Caki2 (cell line): ENCODE measurements at places on chromosomes 4 and X.

DNA sequence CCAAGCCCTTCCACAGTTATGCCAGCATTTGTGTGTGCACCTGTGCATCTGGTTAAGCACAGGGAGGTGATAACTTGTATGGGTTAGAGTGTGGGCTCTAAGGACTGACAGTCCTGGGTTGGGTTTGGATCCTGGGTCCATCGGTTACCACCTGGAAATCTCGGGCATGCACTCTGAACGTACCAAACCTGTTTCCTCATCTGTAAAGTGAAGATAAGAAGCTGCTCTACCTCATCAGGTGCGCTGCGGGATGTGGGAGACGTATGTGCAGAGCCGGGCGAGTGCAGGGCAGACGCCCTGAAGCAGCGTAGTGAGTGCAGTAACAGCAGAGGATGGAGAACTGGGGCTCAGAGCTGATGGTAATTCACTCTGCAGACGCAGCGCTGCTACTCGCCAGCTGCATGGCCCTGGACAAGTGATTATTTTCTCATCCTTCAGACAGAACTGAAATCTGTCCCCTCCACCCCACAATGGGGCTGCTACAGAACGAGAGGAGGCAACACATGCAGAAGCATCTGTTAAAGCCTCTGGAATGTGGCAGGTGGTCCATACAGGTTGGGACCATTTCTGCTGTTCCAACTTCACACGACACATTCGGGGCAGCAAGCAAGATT, 64.4 kb downstream of the HADH start:
- DNase-seq, result no peak

DNA sequence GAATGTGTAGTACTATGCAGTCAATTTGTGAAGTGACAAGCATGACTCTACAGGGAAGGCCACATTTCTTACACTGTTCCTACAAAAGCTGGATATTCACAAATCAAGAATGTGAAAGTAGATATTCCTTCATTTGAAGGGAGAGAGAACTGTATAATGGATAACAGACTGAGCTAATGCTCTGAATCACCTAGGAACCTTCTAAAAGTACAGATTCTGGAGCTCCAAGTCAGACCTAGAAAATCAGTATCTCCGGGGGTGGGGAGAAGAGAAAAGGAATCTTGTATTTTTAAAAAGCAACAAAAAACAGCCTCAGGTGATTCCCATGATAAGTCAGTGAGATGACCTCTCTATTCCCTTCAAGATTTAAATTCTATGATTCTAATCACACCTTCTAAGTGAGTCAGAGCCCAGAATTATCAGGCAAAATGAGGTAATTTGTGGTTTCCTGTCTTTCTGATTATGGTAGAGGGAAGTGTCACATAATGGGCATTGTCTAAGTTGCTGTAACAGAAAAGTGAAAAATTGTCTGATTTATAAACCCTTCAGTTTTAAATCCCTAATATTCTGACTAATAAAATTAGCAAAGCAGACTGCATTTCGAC, 80.9 kb downstream of the IL21 start:
- no peak for DNase-seq

- no peak for DNase-seq
These were observed 23.3 kb downstream of the ARHGAP24 start for GRCh38 chr4:85498068-85498733.

GRCh38 chr4:165692082-165692481, 181.0 kb upstream of the TLL1 start:
- DNase-seq, result no peak

- peak; percentile 18 for DNase-seq
These were observed 27.2 kb downstream of the HTR2C start for GRCh38 chrX:114611018-114611619.

DNA sequence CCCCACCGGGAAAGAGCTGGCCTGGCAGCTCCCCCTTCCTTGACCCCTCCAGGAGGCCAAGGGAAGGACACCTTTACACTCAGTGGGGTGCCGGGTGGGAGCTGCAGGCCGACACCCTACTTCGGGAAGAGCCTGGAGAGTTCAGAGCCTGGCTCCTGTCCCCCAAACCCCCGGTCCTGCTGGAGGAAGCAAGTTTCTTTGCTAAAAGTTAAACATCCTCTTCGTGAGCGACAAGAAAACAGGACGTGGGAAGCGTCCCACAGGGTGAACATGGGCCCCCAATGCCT, 2.4 kb upstream of the FTSJ1 start:
- DNase-seq, result no peak

GRCh38 chr4:119135721-119136121, at the start of gene MYOZ2:
TSS of gene MYOZ2 (plus strand) at chr4:119135832. CDS start at chr4:119136526, 694 bp downstream.
- no peak for DNase-seq

- no peak for DNase-seq
These were observed 352.5 kb upstream of the ADGRL3 start for GRCh38 chr4:60847614-60848013.

GRCh38 chrX:154490021-154490413, 412 bp downstream of the SLC10A3 start:
- no peak for DNase-seq

DNA sequence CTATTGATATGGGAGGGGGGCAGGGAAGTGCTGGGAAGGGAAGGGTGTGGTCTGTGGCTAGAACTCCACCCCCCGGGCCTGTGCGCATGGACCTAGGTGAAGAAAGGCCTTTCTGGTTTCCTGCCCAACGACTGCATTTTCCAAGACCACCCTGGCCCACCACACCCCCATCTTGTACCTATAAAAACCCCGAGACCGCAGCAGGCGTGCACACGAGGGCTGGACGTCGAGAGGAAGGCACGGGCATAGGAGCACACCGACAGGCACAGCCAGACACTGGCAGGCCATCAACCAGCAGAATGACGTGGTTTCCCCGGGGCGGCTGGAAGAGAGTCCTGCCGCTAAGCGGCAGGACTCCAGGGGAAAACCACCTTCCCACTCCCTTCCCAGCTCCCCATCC, 981.1 kb downstream of the PCDH7 start:
- no peak for DNase-seq

GRCh38 chr4:159428293-159428692, 325.4 kb downstream of the RAPGEF2 start:
- no peak for DNase-seq

GRCh38 chr4:9812501-9813340, 31.3 kb downstream of the DRD5 start:
- DNase-seq, result no peak

DNA sequence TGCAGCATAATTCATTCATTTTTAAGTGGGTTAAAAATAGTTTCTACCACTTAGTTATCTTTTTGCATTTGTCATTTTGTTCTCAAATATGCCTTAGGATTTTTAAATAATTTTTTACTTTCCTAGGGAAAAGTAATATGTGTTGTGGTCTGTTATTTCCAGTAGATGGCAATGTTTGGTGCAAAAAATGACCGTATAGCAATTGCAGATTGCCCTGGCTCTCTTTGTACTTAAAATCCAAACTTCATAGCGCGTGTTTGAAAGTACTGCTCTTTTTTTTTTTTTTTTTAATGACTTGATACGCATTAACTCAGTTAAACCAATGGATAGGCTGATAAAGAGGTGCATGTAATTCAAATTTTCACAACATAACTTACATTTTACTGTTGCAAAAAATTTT, 74.4 kb upstream of the RBMX start:
- no peak for DNase-seq

GRCh38 chr4:20431543-20431951, 179.8 kb downstream of the SLIT2 start:
- no peak for DNase-seq

GRCh38 chr4:179097741-179098140, 1655.5 kb upstream of the AGA start:
- peak; percentile 11 for DNase-seq

GRCh38 chrX:112913807-112914206, 73.2 kb upstream of the AMOT start:
- no peak for DNase-seq

DNA sequence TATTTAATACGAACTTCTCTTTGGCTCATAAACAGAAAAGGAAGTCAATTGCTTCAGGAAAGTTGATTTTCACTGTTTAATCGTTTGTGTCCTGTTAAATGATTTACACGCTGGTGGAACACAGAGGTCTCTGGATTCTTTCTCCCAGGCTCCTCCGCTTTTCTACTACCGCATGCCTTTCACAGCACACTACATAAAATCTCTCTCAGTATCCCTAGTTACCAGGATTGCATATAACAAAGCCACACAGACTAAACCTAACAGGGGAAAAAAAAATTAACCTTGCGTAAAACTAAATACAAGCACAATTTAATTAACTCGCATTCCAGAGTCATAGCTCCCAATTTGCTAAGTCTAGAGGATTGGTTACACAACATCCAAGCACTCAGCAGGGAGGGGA, 133.9 kb downstream of the CORIN start:
- no peak for DNase-seq

DNA sequence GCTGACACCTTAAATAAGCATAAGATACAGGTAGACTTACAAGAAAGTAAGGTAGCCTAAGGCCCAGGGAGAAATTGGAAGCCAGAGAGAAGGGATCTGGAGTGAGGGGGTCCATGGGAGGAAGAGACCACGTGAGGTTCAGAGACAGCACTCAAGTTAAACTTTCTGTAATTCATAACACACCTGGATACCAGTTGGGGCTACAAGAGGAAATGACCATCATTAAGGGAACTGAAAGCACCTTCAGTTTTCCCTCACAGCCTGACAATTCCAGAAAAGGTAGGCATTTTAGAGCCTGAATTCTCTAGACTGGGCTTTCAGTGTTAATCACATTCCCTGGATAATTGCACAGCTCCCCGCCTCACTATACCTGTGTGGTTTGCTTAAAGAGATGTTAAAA, 355.5 kb downstream of the FBXW7 start:
- DNase-seq, result no peak

- DNase-seq, result peak; percentile 85
These were observed 14.5 kb downstream of the AFP start for GRCh38 chr4:73450398-73451004.

GRCh38 chr4:26206999-26207398, 113.8 kb upstream of the RBPJ start:
- no peak for DNase-seq

DNA sequence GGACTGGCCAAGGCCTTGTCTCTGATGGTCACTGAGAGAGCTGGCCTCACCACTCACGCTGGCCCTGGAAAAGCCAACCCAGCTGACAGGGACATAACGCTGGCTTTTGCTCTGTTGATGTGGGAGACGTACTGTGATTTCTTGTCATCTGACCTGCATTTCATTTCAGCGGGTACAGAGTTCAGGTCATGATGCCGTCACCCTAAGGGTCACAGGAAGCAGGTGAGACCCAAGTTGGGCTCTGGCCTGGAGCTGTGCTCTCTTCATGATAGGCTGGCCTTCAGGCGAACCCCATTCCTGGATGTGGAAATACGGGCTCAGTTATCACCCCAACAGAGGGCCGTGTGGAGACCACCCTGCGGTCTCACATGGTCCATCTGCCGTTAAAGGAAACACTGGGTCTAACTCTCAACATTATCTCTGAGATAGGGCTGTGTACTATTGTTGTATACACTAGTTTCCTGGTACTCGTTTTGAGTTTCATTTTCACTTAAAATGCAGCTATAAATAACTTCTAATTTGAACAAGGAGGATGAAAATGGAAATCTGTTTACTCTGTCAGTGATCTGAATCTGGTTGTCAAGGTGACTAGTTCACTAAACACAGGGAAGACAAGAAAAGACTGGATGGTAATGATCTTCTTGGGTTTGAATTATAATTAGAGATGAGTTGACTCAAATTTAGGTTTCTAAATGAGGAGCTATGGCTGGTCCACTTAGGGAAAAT, 89.1 kb downstream of the TBC1D9 start:
- no peak for DNase-seq

- no peak for DNase-seq
These were observed 189.7 kb upstream of the SLIT2 start for GRCh38 chr4:20062054-20062453.

- peak; percentile 82 for DNase-seq
These were observed 137.1 kb downstream of the RELL1 start for GRCh38 chr4:37549041-37549440.

DNA sequence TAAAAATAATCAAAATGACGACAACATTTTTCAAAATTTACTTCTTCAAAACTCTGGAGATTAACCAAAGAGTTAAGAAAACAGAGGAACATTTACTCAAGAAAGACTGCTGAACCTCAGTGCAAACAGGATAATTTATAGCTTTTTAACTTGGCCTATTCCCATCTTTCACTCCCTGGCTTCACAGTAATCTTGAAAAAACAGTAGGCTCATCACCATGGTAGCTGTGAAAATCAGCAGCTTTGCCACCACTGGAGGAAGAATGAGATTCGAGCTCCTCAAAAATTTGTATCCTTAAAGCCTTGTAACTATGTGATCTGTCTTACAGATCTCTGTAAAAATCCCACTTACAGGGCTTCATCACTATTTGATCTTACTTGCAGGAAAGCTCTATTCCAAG, 447.7 kb upstream of the CTSO start:
- no peak for DNase-seq

DNA sequence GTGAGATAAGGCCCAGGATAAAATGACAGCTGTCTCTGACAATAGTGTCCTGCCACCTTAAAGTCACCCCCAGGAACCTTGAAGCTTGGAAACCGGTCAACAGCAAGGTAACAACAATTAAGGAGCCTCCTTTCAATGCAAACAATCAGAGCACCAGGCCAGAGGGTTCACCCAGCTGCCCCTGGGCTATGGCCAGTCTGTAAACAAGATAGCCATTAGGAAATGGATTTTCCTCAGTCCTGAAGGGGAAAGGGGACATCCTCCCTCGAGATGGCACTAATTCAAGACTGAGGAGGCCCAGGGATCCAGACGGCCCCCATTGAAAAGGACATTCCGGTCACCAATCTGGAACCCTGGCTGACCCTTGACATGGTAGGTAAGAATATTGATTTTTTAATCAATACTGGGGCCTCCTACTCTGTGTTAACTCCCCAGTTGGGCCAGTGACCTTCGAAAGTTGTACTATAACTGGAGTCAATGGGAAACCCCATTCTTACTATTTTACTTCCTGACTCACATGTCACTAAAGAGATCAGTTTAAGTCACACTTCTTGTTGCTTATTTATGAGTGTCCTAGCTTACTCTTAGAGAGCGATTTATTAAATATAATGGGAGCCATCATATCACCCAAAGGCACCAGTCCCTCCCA, 61.7 kb upstream of the CT45A1 start:
- no peak for DNase-seq

- no peak for DNase-seq
These were observed 137.2 kb upstream of the WDR1 start for GRCh38 chr4:10253765-10254164.
